Brain (organoid and tissue), 16 donors: ENCODE measurements at places on chromosomes 2 and 18. TPM values are rescaled to one million over a fixed set of nuclear protein-coding genes. Genes with fewer than 3 reads are reported as not detected.

ANKRD30B gene
- not detected for polyA plus RNA-seq

CKAP2L gene
- 11.8 TPM for polyA plus RNA-seq

CD207 gene
- 0.39 TPM for polyA plus RNA-seq

IL1F10 gene
- not detected for polyA plus RNA-seq

PROKR1 gene
- not detected for polyA plus RNA-seq

CDH19 gene
- polyA plus RNA-seq = 0.68 TPM

SLC11A1 gene
- 1.7 TPM for polyA plus RNA-seq

DTNB gene
- 60.5 TPM for polyA plus RNA-seq

RNF152 gene
- 0.56 TPM for polyA plus RNA-seq

RBBP8 gene
- 11.5 TPM for polyA plus RNA-seq

VAPA gene
- 182 TPM for polyA plus RNA-seq

FTCDNL1 gene
- polyA plus RNA-seq = 0.58 TPM

CSRNP3 gene
- 1.1 TPM for polyA plus RNA-seq

EGR4 gene
- 0.83 TPM for polyA plus RNA-seq

UGT1A8 gene
- not detected for polyA plus RNA-seq

POTEC gene
- not detected for polyA plus RNA-seq

STRADB gene
- 14.2 TPM for polyA plus RNA-seq

GLI2 gene
- polyA plus RNA-seq = 0.37 TPM

ASAP2 gene
- polyA plus RNA-seq = 7.0 TPM

FAM110C gene
- polyA plus RNA-seq = 1.3 TPM

KCNF1 gene
- 18.1 TPM for polyA plus RNA-seq

UPP2 gene
- 0.24 TPM for polyA plus RNA-seq

TOGARAM2 gene
- polyA plus RNA-seq = 0.71 TPM

IHH gene
- not detected for polyA plus RNA-seq

MEP1B gene
- polyA plus RNA-seq = not detected

FAM124B gene
- 0.29 TPM for polyA plus RNA-seq

ASIC4 gene
- 1.2 TPM for polyA plus RNA-seq

KRTCAP3 gene
- polyA plus RNA-seq = 14.7 TPM

FZD7 gene
- polyA plus RNA-seq = 5.3 TPM

ATOH8 gene
- polyA plus RNA-seq = 15.8 TPM

KIAA2012 gene
- 0.42 TPM for polyA plus RNA-seq

FHL2 gene
- polyA plus RNA-seq = 6.5 TPM

MATN3 gene
- polyA plus RNA-seq = 2.0 TPM
